Cerebellar nuclear complex (tissue), 1 donor: ENCODE measurements at places on chromosomes 7 and 10.

DNA sequence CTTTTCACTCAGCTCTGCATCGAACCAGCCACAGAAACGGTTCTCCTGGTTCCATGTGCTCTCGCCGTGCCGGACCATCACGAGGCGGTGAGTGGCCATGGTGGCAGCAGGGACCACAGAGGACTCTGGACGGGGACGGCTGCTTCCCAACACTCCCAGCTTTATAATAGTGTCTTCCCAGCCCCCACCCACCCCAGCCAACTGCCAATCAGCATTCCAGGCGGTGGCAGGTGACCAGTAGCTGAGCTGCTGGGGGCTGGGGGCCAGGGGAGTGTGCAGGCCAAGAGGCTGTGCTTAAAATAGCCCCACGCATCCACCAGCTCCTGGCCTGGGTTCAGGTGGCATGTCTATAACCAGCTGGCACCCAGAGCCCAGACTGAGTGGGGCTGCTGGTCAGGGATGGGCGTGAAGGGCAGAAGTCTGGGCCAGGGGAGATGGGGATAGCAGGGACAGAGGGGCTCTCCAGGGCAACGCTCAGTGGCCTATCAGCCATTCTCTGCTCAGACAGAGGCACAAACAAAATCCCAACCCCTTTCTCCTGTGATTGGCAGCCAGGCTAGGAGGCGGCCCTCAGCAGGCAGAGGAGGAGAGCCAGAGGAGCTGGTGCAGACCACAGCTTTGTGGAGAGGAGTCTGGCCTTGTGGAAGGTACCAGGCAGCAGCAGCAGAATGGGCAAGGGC, at the start of gene PGAM2:
Gene PGAM2, minus strand, starts transcription at position 137 of the 680 bp plus-strand sequence. Its CDS starts 38 bp downstream, at position 99.
- peak; percentile 90 for DNase-seq

- no peak for DNase-seq
Measured at GRCh38 chr10:110717781-110718589, 73.8 kb downstream of the RBM20 start.

DNA sequence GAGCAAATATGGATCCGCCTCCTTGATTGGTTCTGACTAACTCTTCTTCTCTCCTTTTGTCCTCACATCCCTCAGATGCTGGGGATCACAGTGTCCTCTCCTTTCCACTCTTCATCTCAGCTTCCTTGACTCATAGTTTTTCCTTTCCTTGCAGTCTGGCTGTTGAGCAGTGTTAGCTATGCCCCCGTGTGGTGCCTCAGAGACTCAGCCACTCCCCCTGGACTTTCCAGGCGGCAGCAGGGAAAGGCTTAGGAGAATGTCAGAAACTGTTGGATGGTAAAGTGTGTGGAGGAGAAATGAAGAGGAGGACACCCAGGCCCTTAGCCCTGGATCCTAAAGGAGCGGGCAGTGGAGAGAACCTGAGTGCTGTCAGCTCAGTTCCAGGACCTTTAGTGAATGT, 267.5 kb downstream of the CELF2 start:
- no peak for DNase-seq

GRCh38 chr7:117193564-117193963, 129.3 kb downstream of the WNT2 start:
- DNase-seq, result no peak

GRCh38 chr7:40584667-40585433, 450.0 kb downstream of the SUGCT start:
- no peak for DNase-seq

- DNase-seq, result no peak
Measured at GRCh38 chr7:35734001-35734483, 39.1 kb upstream of the HERPUD2 start.

- no peak for DNase-seq
Measured at GRCh38 chr10:22341190-22341925, 3.9 kb upstream of the SPAG6 start.
